ENCODE measurements at places on chromosomes 7 and 10. TPM values are rescaled to one million over a fixed set of nuclear protein-coding genes. Genes with fewer than 3 reads are reported as not detected.

The PPP1R17 gene
- total RNA-seq: not detected

- peaks cover 34% of the 10 kb centered on the region for H3K4me1 ChIP-seq
- H3K4me3 ChIP-seq: no peak overlapping the region
- H3K36me3 ChIP-seq: no peaks in the 10 kb centered on the region
- no peak for DNase-seq
- no peaks in the 10 kb centered on the region for H3K27me3 ChIP-seq
Measured at GRCh38 chr10:46273506-46274477, 13.0 kb upstream of the ANTXRL start.

The TSPAN33 gene
- 68.8 TPM for total RNA-seq

The ITIH2 gene
- not detected for total RNA-seq

- H3K27ac ChIP-seq: no peak overlapping the region
- H3K4me3 ChIP-seq: no peak overlapping the region
- H3K27me3 ChIP-seq: no peaks in the 10 kb centered on the region
- H3K36me3 ChIP-seq: peaks cover 16% of the 10 kb centered on the region
- H3K4me1 ChIP-seq: peaks cover 17% of the 10 kb centered on the region
Measured at GRCh38 chr10:49526619-49527018, 12.3 kb downstream of the ERCC6 start.

The SPDYE6 gene
- total RNA-seq: not detected

The CFAP70 gene
- 2.4 TPM for total RNA-seq

The CYP26A1 gene
- not detected for total RNA-seq

DNA sequence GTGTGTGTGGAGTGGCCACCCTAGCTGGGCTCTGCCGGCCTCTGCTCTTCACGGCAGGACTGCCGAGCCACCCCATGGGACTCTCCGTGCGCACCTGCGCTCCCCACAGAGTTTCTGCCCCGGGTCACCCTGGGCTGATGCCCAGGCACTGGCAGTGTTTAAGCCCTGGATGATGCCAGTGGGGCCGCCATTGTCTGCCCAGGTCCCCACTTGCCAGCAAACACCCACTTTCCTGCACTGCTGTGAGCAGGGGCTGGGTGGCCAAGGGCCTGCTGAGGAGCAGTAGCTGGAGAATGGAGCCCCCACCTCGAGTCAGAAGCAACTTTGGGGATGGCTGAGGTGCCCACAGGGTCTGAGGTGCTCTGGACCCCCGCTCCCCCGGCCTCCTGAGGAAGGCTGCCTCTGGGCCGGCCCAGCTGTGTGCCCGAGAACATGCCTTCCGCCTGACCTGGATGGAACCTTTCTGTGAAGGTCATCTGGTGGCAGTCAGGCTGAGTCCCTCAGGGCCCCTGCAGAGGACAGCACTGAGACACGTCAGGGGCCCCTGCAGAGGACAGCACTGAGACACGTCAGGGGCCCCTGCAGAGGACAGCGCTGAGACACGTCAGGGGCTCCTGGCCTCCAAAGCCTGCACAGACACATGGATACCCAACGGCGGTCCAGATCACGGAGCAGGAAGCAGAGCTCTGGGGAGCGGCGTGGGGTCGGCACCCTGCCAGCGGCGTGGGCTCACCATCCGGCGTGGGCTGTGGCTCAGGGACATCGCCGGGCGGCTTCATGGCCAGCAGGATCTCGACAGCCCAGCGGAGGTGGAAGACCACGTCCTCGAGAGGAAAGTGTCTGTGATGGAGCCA is 62.0 kb downstream of the CFAP46 start:
- peaks cover 40% of the 10 kb centered on the region for H3K27me3 ChIP-seq
- no peak overlapping the region for H3K27ac ChIP-seq
- DNase-seq: no peak
- H3K36me3 ChIP-seq: no peaks in the 10 kb centered on the region

GRCh38 chr7:38890597-38890996 is 18.4 kb downstream of the VPS41 start:
- H3K36me3 ChIP-seq: peaks cover 4% of the 10 kb centered on the region
- H3K4me3 ChIP-seq: no peak overlapping the region
- DNase-seq: no peak
- no peak overlapping the region for H3K27ac ChIP-seq
- H3K27me3 ChIP-seq: no peaks in the 10 kb centered on the region

The GPER1 gene
- total RNA-seq: not detected

All from T-helper 17 cell (primary cell).